ENCODE measurements at places on chromosomes 12 and 14. TPM values are rescaled to one million over a fixed set of nuclear protein-coding genes. Genes with fewer than 3 reads are reported as not detected.

DNA sequence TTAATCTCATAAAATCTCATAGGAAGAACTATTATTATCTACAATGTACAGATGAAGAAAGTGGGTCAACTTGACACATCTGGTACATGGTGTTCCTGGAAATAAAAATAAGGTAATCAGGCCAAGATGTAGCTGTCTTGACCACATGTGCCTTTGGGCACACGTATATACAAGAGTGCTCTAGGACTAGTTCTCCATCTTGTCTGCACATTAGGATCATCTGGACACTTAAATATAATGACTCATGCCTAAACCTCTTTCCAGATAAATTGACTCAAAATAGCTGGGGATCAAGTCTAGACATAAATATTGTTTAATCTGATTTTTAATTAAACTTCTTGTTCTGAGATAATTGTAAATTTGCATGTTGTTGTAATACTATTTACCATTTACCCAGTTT is 182.6 kb downstream of the CNTN1 start:
- no peak for DNase-seq

ITGB7 gene
- 9.5 TPM for polyA plus RNA-seq

GRCh38 chr12:89566615-89567014 is 40.8 kb upstream of the POC1B start:
- DNase-seq, result no peak

DNA sequence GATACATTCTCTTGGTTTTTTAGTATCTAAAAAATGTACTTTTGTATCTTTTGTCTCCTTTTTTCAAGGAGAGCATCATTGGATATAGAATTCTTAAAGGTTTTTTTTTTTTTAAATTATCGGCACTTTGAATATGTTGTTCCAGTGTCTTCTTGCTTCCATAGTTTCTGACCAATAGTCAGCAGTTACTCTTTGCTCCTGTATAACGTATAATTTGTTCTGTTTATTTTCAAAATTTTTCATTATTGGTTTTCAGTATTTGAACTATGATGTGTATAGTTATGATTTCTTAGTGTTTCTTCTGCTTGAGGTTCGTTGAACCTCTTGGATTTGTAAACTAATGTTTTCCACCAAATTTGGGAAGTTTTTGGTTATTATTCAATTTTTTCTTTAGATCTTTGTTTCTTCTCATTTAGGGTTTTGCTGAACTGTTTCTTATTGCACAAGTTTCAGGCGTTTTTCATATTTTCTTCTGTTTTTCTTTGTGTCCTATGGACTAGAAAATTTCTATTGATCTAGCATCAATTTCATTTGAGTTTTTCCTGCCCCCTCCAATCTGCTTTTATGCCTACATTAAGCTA is 93.9 kb downstream of the PLBD1 start:
- DNase-seq, result peak; percentile 13

DNA sequence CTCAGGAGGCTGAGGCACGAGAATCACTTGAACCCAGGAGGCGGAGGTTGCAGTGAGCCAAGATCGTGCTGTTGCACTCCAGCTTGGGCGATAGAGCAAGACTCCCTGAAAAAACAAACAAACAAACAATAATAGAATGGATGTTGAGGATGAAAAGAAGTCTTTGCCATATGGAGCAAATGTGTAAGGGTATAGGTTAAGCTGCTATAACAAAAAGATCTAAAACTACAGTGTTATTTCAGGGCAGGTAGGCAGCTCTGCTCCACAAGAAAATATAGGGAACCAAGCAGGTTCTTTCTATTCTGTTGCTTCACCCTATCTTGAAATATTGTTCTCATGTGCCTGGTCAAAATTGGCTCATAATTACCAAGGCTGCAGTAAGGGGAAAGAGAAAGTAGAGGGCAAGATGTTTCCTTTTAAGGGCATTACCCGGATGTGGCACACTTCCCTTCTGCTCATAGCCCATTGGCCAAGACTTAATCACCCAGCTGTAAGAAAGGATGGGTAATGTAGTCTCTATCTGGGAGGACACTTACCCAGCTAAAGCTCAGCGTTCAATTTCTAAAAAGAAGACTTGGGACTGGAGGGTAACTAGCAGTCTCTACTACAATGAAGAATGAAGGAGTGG is 23.5 kb downstream of the SDSL start:
- DNase-seq, result no peak

GRCh38 chr12:85413266-85413665 is 133.2 kb downstream of the ALX1 start:
- DNase-seq, result no peak

TAS2R9 gene
- polyA plus RNA-seq, result not detected

DNA sequence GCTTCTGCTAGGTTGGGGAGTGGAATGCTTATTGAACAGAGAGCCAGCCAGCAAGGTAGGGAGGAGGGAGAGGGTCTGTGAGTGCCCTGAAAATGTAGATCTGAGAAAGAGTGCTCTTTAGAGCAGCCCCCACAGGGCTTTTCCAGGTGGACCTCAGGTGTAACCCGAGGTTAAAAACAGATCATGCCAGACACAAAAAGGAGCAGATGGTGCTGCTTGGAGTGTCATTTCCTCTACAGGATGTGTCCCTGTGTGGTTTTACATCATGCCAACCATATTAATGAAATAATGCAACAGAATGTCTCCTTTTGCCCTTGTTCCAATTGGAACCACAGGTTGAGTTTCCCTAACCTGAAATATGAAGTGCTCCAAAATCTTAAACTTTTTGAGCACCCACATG is 6.4 kb downstream of the SUSD6 start:
- DNase-seq, result no peak

AGAP2 gene
- polyA plus RNA-seq, result 2.9 TPM

- DNase-seq, result no peak
Observed at GRCh38 chr14:51242545-51243490, 2.8 kb downstream of the TMX1 start.

DNA sequence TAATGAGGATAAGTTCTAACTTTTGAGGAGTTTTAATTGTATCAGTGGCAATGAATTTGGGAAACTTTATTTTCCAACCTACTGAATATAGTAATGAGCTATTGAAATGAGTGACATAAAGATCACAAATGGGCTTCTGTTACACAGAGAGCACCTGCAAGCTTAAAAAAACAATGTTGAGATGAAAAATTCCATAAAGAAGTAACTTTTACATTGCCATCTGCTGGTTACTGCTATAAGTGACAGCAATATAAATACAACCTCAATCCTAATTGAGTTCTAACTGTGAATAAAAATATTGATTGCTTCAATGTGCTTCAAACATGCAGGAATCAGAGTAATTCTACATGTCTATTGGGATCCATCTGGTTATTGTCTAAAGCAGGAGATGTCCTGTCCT is 14.2 kb downstream of the WIF1 start:
- no peak for DNase-seq

DNA sequence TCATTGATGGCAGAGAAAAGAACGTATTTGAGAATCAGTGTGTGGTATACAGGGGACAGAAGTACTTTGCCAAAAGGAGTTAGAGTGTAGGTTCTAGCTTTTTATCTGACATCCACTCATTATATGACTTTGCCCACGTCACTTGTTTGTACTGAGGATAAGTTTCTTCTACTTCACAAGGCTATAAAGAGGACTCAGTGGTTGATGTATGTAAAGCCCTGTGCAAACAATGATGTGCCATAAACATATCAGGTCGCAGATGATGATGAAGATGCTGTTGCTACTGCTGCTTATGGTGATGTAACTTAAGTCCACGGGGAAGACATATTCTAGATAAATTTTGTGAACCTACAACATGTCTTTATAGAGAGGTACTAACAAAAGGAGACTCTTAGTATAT is 66.3 kb downstream of the TRHDE start:
- peak; percentile 3 for DNase-seq

DNA sequence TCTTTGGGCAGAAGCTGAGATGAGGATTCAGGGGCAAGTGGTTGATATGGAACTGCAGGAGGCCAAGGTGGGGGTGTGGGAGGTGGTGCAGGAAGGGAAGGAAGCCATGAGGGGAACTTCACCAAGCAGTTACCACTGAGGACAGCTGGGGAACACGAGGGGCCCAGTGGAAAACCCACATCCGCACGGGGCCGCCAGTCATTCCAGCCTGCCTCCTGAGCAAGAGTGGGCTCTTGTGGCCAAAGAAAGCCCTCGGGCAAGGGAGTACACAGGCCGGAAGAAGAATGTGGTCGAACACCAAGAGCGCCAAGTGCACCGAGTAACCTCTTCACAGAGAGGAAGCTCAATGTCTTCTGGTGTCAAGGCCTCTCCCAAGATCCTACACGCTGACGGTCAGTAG is 252.2 kb upstream of the FOXN3 start:
- DNase-seq, result no peak

CCND2 gene
- 108 TPM for polyA plus RNA-seq

DNA sequence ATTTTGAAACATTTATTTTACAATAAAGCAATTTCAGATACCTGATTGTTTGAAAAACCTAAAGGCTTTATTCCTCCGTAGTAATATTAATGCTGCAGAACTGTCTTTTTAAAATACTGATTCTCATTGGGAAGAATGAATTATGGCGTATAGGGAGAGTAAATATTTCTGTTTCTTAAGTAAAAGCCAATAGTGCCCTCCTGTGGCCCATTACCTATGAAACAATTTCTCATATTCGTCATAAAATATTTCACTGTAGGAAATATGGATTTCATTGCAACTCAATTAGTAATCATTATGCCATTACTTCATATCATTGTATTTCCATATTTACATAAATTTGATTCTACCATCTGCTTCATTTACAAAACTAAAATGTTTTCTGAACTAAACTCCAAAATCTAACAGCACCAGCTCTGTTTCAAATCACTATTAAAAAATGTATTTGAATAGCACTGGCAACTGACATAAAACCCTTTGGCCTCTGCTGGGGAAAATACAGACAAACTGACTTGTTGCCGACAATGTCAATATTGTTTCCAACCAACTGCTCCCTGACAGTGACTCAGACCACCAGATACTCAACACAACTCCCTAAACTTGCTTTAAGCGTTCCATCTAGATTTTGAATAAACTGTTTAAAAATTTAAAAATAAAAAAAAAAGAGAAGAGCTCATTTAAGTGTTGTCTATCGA is 290.3 kb downstream of the NAV3 start:
- DNase-seq, result no peak

BIN2 gene
- 7.0 TPM for polyA plus RNA-seq

RERGL gene
- polyA plus RNA-seq, result 0.25 TPM

SERPINA1 gene
- polyA plus RNA-seq, result 1,712 TPM

DNA sequence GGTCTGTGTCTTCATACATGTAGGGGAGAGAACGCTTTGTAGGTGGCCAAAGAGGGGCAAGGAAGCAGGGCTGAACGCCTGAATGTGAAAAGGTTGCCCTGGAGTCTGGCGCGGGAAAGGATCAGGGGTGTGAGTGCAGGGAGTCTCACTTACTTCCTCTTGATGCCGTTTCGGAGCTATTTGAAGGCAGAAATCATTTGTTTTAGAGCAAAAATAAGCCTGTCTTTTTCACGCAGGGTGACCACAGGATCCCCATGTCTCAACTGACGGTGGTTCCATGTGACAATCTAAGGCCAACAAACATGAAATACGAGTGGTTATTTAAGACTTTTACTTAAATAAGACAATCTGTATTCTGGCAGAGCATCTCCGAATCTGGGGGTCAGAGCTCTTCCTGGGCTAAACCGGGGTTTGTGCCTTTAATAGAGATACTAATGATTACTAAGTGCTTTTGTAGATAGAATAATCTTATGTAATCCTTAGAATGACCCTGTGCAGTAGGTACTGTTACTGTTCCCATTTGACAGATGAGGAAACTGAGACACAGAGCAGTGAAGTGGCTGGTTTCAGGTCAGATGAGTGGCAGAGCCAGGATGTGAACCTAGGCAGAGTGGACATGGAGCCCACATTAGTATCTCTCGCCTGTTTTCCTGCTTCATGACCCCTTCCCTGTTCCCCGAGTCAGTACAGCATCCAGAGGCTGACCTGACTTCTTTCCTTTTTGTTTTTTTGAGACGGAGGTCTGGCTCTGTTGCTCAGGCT is 1.9 kb downstream of the BRI3BP start:
- DNase-seq, result peak; percentile 39

DNA sequence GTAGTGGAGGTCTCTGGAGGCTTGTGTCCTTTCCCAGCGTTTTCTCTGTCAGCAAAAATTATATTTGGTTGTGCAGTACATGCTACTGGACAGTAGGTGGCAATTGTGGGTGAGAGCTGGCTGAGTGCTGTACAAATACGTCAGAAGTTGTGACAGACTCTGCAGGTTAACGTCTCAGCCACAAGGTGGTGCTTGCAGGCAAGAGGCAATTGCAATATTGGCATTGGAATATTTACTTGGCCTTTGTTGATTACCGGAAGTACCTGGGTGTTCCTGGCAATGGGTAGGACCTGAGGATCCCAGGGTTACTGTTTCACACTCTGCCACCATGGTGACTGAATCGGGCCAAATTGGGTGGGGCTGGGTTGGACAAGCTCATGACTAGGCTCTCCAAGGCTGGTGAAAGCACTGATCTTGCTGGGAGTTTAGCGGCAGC is 333.9 kb upstream of the LMO3 start:
- DNase-seq, result peak; percentile 3

TAS2R42 gene
- polyA plus RNA-seq, result 0.06 TPM

- DNase-seq, result peak; percentile 40
Observed at GRCh38 chr12:46266382-46266791, 2.5 kb downstream of the SLC38A1 start.

DNA sequence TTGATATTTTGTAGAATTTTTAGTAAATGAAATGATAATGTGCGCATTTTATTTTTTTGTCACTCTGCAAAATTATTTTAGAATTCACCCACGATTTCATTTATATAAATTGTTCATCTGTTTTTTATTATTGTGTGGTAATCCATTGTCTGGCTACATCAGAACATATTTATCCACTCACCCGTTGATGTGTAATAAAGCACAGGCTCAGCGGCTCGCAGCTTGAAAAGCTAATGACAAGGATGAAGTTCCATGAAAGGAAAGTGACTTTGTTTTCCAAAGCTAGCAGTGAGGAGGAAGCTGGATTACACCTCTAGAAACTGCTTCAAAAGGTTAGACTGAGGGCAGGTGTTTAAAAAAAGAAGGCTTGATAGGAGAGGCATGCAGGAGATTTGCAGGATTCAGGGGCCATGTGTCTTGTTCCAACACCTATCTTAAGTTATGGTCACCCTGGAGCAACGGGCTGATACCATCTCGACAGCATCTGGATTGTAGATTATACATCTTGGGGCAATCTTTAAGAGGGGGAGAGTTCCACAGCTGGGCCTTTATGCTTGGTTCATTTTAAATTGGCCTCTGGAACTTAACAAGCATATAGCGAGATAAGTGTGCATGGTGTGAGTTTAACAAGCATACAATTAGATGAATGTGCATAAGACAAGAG is 194.1 kb downstream of the TMTC3 start:
- no peak for DNase-seq

DNA sequence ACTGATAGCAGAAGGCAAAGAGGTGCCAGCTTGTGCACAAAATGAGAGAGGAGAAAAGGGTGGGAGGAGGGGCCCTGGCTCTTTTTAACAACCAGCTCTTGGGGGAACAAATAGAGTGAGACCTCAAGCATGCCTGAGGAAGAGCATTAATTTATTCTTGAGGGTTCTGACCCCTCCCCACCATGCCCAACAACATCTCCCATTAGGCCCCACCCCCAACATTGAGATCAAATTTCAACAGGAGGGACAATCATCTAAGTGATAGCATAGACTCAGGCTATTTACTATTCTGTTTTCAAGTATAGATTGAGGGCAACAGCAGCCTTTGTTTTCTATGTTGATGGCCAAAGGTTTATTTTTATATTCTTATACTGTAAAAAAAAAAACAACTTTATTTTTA is 59.7 kb downstream of the FUT8 start:
- no peak for DNase-seq

TGM1 gene
- 8.6 TPM for polyA plus RNA-seq

Data from large intestine (tissue), 12 donors.